Dermis microvascular lymphatic vessel endothelial cell (primary cell): ENCODE measurements at places on chromosomes 12 and 14. TPM values are rescaled to one million over a fixed set of nuclear protein-coding genes. Genes with fewer than 3 reads are reported as not detected.

The NKX2-1 gene
- total RNA-seq, result not detected in 2 replicates

The SLC25A47 gene
- total RNA-seq, result under 0.01 TPM in 1 of 2 replicates, not detected in the other

The TXNDC16 gene
- 2.8 and 3.4 TPM in 2 replicates for total RNA-seq

The KRT3 gene
- not detected in 2 replicates for total RNA-seq

The ACOT4 gene
- 0.13 and 0.26 TPM in 2 replicates for total RNA-seq

The PLCZ1 gene
- total RNA-seq, result not detected in 2 replicates

The MGST1 gene
- 9.7 and 19.4 TPM in 2 replicates for total RNA-seq

The LRTM2 gene
- not detected in 2 replicates for total RNA-seq

The GPR162 gene
- total RNA-seq, result 0.51 and 0.76 TPM in 2 replicates

The TMEM30B gene
- total RNA-seq, result 0.13 and 0.38 TPM in 2 replicates

The ABCC9 gene
- under 0.01 TPM in 1 of 2 replicates, not detected in the other for total RNA-seq

The TAS2R50 gene
- total RNA-seq, result 1.2 and 1.8 TPM in 2 replicates

The WNT1 gene
- not detected in 2 replicates for total RNA-seq

The ATF7IP gene
- 14.4 and 14.9 TPM in 2 replicates for total RNA-seq

The GLS2 gene
- 0.13 TPM in 2 replicates for total RNA-seq

The AICDA gene
- total RNA-seq, result not detected in 2 replicates

The ITGB7 gene
- 0.25 TPM in 1 of 2 replicates, not detected in the other for total RNA-seq
